ENCODE measurements at places on chromosomes 7 and 10.
A peak's percentile ranks its signal among the peaks of the same experiment; 100 is the strongest.

GRCh38 chr7:133910761-133911160 lies 216.4 kb upstream of the LRGUK start:
- no peak for DNase-seq

- no peak for DNase-seq
Observed at GRCh38 chr7:29291723-29292618, 97.4 kb downstream of the CHN2 start.

DNA sequence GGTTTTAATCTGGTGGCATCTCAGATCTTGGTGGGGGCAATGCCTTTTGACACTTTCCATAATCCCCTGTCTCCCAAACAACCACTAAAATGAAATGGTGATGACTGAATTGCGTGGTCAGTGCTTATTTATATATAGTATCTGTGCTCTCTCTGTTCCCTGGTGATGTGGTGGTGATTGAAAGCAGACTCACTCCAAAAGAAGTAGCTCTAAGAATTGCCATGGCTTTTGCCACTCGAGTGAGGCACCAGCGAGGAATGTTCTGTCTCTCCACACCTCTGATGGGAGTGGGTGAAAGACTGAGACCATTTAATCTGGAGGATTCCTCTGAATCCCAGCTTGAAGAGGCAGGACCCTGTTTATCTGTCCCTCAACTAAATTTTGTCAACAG lies 2.8 kb downstream of the DUSP5 start:
- no peak for DNase-seq

GRCh38 chr10:125455431-125455830 lies 227.5 kb downstream of the TEX36 start:
- no peak for DNase-seq

- DNase-seq, result no peak
Observed at GRCh38 chr7:27427416-27427815, 184.8 kb downstream of the EVX1 start.

DNA sequence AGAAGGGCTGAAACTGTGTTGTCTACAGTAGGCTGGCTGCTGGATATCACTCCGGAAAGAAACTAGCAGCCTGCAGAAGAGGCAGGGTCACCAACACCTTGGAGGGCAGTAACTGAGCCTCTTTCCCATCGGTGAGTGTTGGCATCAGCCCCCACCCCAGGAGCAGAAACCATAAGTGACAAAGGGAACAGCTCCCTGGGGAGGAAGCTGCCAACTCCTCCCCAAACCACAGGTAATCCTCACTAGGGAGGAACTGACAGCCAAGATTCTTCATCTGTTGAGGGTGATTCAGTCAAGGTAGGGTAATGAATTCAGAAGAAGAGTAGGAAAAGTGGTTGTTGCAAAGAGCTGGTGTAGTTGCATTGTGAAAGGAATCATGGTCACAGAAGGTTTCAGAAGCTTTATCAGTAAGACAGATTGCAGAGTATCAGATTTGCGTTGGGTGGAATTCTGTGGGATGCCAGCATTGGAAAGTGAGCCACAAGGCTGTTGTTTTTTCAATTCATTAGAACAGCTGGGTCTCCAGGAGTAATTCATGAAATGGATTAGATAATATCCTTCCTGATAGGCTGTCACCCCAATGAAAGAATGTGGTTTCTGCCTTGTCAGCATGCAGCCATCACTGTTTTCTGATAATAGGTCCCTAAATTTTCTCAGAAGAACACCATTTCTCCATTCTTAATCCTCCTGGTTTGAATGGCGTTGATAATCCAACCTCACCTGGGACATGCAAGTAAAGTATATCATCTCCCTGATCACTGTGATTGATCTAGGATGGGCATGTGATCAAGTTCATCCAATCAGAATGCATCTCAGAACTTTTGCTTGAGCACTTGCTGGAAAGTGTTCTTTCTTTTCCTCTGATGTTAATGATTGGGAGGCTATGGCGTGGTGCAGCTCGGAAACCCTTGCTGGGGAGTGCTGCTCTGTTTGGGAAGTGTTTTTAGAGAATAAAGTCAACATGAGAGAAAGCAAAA lies 75.0 kb upstream of the CTBP2 start:
- DNase-seq, result no peak

DNA sequence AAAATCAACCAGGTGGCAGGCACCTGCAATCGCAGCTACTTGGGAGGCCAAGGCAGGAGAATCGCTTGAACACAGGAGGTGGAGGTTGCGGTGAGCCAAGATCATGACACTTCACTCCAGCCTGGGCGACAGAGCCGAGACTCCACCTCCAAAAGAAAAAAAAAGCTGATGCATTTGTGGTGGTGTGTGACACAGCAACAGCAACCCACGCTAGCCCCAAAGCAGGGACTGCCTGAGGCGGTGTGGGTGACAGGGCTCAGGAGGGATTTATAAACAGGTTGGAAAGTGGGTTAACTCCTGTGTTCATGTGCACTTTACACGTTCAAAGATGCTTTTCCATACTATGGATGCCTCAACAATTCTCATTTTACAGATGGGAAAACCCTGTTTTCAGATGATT lies 395.9 kb upstream of the PODXL start:
- DNase-seq, result no peak

DNA sequence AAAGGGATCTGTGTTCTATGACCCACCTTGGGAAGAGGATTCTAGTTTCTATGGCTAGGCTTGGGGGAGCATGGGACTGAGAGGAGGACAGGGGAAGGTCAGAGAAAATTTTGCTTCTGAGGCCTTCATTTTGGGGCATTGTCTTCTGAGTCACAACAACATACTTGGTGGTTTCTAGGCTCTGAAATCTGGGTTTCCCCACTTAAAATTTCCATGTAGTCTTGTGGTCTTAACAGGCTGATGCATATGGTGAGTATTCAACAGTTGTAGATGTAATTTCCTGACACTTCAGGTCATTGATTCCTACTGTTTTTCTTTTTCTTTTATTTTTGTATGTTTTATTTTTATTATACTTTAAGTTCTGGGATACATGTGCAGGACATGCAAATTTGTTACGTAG lies 88.5 kb downstream of the ANKRD7 start:
- DNase-seq, result no peak

DNA sequence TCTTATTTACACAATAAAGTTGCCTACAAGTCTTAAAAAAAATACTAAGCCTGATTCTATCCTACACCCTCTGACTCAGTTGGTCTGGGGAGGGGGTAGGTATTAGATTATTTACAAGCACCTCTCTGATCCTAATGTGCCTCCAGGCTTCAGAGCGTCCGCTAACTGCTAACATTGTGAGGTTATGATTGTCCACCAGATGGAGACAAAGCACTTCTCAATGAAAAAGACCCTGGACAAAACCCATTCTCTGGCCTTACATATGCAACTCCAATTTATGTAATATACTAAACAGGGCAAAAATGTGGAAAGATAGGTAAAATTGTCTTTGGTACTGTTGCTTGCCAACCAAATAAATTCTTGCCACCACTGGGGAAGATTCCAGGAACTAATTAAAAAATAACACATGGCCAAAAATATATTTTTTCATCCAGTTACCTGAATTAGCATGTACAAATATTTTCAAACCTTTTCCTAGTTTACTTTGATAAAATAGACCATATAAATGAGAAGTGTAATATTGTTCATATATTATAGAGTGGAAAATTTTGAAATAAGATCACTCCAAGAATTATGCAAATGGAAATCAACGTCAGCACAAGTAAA lies 92.4 kb downstream of the KIF20B start:
- peak; percentile 11 for DNase-seq

GRCh38 chr7:148276314-148277041 lies 314.1 kb upstream of the C7orf33 start:
- DNase-seq, result no peak

DNA sequence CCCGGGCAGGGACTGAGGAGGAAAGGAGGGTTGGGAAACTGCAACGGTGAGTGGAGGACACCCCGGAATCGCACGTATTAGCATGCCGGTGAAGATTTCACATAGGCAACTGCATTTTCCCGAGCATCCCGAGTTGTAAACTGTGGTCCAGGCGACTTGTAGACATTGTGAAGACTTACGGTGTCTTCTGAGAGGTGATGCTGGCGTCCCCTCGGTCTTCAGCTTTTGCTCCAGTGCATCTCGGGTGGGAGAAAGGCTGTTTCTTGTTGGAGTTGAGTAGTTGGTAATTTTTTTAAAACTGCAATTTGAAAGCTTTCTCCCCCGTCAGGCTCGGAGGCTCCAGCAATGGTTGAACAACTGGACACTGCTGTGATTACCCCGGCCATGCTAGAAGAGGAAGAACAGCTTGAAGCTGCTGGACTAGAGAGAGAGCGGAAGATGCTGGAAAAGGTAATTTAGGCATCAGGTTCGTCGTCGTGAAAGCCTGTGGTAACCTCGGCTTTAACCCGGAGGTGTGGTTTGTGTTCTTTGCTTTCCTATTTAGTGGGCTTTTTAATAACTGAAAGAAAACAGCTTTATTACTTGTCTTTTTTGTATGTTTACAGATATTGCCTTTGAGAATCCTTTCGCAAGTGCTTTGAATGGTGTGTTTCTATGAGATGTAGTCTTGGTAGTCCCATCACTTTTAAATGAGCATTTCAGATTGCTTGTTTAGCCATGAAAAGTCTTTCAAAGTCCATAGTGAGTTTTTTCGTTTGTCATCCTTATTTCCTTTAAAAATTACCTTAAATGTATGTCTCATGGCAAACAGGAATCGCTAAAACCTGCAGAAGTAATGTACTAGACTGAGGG lies 687 bp downstream of the HELLS start:
- DNase-seq, result no peak

DNA sequence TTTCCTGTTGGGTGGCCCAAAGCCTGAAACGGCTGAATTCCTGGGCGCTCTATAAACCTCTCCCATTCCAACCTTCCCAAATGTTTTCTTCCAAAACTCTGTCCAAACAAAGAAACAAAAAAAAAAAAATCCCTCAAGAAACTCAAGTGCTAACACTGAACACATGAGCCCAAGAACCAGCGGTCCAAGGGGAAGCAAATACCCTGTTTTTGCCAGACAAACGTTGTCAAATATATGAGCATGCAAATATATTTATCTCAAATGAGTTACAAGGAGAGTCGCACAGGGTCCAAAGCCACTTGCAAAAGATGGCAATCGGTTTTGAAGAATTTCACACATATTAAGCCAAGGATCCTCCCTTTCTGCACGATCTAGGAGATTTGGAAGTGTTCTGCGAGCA lies 23.3 kb upstream of the EMX2 start:
- DNase-seq, result no peak

GRCh38 chr10:113486531-113486930 lies 66.3 kb upstream of the HABP2 start:
- no peak for DNase-seq

- DNase-seq, result no peak
Observed at GRCh38 chr7:73758581-73759138, 11.4 kb downstream of the CLDN3 start.

- no peak for DNase-seq
Observed at GRCh38 chr7:44470135-44470479, 20.4 kb downstream of the NUDCD3 start.

DNA sequence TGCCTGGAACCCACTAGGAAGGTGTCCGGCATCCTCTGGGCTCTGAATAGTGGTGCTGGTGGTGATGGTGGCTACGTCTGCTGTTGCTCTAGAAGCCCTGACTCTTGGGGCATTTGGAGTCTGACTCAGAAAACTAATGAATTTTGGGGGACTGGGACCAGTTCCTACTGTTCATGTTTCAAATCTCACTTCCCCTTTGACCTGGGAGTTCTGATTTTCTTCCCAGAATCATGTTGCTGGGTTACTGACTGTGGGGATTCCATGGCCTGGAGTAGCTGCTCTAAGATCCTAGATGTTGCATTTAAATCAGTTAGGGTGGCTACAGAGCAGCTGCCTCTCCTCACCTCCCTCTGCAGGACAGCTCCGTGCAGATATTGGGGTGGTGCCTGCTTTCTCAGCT lies 3.2 kb downstream of the TSPAN33 start:
- DNase-seq, result no peak

GRCh38 chr10:7787857-7788638 lies at the start of the genes ATP5F1C and KIN:
Gene ATP5F1C (plus strand): TSS chr10:7788177. CDS start chr10:7788208, 31 bp downstream.
Gene KIN (minus strand): TSS chr10:7787993. CDS start chr10:7787933, 60 bp downstream.
- DNase-seq, result peak; percentile 95

DNA sequence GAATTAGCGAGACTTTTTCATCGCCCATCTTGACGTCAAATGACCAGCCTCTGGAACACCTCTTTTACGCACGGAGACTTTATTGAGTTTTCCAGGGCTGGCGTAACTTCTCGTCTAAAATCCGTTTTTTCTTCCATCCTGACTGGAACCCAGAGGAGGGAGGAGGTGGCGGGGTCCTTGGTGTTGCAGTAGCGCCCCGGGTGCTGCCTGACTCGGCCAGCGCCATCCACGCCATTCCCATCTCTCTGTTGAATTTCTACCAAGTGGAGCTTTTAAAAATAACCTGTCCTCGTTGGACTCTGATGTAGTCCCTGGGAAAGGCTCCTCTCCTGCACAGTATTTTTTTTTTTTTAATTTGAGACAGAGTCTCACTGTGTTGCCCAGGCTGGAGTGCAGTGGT lies 155.9 kb downstream of the RGS10 start:
- DNase-seq, result no peak

DNA sequence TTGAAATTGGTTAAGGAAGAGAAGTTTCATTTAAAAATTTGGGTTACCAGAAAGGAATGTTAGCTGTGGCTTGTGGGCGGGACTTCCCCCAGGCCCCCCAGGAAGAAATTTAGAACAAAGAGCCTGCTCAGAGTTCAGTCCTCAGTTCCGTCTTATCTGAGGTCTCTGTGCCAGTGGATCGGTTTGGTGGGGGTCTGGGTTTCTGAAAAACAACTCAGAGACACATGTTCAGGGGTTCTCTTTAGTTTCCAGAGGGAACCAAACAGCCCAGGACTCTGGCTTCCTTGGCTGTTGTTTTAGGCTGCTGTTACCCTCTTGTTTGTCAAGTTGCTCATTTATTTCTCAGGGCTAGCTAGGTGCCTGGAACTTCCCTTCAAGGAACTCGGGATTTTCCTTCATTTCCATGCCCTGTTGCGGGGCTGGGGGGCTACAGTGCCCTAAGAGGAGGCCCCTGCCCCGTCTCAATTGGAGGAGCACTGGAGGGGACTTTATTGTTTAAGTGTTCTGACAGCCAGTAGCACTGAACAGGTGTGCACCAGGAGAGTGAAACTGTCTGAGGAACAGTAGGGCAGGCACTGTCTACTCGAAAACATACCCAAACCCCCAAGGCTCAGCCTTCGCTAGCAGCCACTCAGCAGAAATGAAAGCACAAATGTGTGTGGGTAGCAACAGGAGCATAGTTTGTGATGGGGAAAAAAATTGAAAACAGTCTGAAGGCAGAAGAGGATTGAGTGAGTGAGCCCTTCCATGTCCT lies 59.9 kb downstream of the ALOX5 start:
- DNase-seq, result no peak

GRCh38 chr7:11726001-11726793 lies 105.8 kb downstream of the THSD7A start:
- no peak for DNase-seq

GRCh38 chr10:36624551-36625100 lies 500.8 kb upstream of the ANKRD30A start:
- DNase-seq, result no peak

- DNase-seq, result peak; percentile 68
Observed at GRCh38 chr7:50206453-50207250, 97.9 kb upstream of the IKZF1 start.

DNA sequence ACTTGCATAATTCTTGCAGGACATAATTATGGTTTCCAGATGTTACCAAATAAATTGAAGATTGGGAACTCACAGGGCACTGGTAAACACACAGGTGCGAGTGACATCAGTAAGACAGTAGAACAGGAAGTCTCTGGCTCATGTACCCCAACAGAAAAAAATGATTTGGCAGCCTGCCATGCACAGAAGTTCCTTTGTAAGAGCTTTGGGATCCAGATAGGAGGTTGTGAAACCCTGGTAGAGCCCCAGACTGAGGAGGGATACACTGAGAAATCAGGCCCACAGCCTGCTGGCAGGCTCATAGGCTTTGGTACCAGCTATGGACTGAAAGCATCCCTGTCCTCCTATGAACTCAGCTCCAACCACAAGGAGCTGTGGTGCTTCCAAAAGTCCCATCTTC lies 118.0 kb downstream of the COBL start:
- DNase-seq, result no peak

GRCh38 chr10:108452533-108452932 lies 1288.0 kb upstream of the SORCS1 start:
- DNase-seq, result no peak
